ENCODE measurements at places on chromosomes 3 and 15.

- no peak for DNase-seq
These were observed 10.5 kb downstream of the NKTR start for GRCh38 chr3:42610976-42611375.

- DNase-seq: no peak
These were observed 320.3 kb upstream of the TPM1 start for GRCh38 chr15:62722237-62722636.

GRCh38 chr3:120348065-120348990 is 826 bp downstream of the LRRC58 start:
- no peak for DNase-seq

- DNase-seq: no peak
These were observed 35.4 kb downstream of the ARHGAP31 start for GRCh38 chr3:119329551-119329950.

- no peak for DNase-seq
These were observed 21.2 kb downstream of the CADM2 start for GRCh38 chr3:84980011-84980410.

- DNase-seq: no peak
These were observed 27.2 kb upstream of the TNIK start for GRCh38 chr3:171487382-171487781.

DNA sequence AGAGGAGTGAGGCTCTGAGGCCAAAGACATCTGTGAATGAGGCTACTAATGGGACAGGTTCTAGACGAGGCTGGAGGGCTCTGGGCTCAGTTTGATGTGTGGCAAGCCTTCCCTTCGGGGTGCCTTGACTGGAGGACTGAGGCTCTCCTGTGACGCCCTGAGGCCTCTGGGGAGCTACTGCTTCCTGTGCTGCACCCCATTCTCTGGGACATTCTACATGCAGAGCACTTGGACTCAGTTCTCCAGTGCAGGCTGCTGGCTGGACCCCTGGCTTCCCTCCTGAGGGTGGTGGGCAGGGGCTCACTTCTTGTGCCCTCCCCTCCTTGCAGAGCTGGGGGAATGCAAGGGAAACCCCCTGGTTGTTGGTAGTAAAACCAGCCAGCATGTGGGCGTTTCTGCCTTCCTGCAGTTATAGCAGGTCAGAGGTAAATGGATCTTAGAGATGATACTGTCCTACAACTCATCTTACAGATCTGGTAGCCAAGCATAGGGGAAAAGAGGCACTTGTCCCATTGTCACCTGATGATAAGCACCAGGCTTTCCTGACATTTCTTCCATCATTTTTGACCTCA is 133.3 kb downstream of the CHDH start:
- no peak for DNase-seq

DNA sequence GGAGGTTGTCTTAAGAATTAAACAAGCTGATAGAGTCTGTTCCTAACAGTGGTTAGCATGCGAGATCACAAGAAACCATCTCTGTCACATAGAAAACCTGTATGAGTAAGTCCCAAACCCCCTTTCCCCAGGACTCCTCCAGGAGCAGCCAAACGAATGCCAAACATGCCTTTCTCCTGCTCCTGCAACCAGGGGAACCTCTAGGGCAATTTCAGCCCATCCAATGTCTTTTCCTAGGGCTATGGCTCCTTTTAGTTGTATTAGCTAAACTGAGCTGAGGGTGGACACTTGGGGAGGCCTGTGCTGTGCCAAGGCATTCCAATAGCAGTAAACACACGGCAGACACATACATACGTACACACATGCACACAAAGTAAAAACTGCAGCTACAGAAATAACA is 36.5 kb upstream of the TIMP4 start:
- no peak for DNase-seq

GRCh38 chr3:62143843-62144450 is 229.4 kb downstream of the FEZF2 start:
- DNase-seq: no peak

DNA sequence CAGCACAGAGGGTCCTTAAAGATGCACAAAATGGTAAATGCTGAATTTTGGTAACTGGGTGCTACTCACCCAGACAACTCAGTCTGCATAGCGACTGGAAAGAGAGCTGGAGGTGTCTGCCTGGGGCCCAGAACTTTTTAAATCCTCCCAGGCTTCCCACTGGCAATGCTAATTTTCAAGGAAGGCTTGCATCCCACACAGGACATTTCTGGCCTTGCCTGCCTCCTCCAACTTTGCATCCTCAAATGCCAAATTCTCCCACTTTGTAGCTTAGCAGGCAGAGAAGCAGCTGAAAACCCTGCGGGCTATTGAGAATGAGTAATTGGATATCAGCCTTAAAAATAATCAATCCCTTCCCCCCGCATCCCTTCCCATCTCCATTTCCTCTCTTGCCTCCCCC is 656.6 kb upstream of the ADAMTS9 start:
- DNase-seq: no peak

GRCh38 chr3:127789990-127790881 is 32.1 kb downstream of the MGLL start:
- no peak for DNase-seq

- DNase-seq: peak; percentile 49
These were observed 77.8 kb downstream of the NBEAL2 start for GRCh38 chr3:47057212-47057671.

- DNase-seq: no peak
These were observed 297.3 kb upstream of the PROK2 start for GRCh38 chr3:72082186-72082715.

GRCh38 chr3:99565331-99565730 is 73.1 kb upstream of the COL8A1 start:
- DNase-seq: no peak

GRCh38 chr15:53378096-53378800 is 381.2 kb downstream of the WDR72 start:
- no peak for DNase-seq

GRCh38 chr3:132196113-132196512 is 121.1 kb upstream of the ACP3 start:
- no peak for DNase-seq

- no peak for DNase-seq
These were observed 33.5 kb upstream of the SPATA12 start for GRCh38 chr3:57026944-57027343.

DNA sequence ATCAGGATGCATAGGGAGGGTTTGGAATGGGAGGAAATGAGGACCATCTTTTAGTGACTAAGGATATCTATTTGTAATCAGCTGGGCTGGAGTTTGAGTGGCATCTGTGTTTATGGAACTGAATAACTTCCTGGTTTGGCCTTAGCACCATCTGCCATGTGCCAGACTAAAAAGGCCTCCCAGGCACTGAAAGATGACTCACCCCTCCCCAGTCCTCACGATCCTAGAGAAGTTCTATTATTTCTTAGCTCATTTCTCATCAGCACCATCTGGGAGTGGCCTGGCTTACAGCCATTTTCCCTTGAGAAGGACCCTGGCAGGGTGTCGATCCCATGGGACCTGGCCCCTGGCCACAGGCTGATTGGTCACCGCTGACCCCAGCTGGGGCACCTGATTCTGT is 23.9 kb upstream of the CTXND1 start:
- no peak for DNase-seq

All from activated T-cell treated with anti-CD3 and anti-CD28 coated beads, Interleukin-2, amount 50 U/mL, for 1 hour (primary cell).